Activated CD4-positive, CD25-positive, alpha-beta regulatory T cell treated with anti-CD3 and anti-CD28 coated beads, Interleukin-2, amount 50 U/mL, for 72 hours (primary cell): ENCODE measurements at places on chromosomes 4 and X.
A peak's percentile ranks its signal among the peaks of the same experiment; 100 is the strongest.

- no peak for DNase-seq
Observed at GRCh38 chr4:180380733-180381132, 1862.5 kb upstream of the TENM3 start.

DNA sequence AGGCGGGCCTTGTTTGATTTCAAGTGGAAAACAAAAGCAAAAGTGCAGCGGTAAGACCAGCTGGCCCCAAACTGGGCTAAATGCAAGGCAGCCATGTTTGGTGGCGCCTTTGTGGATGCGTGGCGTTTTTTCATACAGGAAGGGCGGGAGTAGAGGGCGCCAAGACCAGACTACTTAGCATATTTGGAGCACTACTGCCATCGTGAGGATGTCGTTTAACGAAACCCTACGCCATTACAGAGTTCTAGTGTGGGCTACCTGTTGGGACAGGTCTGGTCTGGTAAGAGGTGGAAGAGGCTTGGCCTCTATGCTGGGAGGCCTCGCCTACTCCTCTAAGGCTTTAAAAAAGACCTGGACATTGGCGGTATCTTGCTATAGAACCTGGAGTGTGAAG is 230.7 kb upstream of the STK26 start:
- DNase-seq, result peak; percentile 73

GRCh38 chr4:28001698-28002097 is 1141.1 kb downstream of the STIM2 start:
- no peak for DNase-seq

DNA sequence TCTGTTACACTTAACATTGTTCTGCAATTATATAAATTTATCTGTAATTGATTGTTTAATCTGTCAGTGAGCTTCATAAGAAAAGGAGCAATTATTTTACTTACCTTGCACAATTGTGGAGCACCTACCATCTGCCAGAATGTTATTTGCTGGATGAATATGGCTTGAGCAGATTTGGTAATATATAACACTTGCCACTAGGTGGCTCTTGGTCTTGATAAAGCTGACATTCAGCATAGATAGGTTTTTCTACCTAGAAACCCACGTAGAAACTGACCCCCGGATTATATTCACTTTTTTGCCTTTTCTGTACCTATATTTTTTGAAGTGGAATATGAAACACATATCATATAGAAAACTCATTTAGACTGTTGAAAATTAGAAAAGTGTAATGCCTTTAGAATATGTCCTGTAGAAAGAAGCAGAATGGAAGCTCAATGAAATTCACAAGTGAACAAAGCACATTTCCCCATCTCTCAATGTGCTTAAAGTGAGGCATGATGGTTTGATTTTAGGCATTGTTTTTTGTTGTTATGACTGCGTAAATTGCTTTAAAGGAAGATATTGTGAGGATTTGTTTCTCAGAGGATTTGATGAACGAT is 9.5 kb downstream of the RBPJ start:
- DNase-seq, result no peak

DNA sequence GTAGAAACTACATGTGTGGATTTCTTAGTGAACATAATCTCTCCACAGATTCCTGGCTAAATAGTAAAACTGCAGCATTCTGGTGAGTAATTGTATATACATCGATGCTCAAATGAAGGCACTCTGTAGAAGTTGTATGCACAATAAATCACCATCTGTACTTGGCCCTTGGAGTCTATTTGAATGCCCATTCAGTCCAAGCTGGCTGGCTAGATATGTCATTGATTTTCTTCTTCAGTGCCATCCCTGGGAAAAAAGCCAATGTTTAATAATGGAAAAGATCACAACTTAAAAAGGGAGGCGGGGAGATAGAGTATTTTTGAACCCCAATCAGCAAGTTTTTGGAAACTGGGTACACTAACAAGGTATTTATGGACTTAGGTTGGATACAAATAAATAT is 381.0 kb upstream of the TEX13C start:
- no peak for DNase-seq

GRCh38 chrX:70527053-70527452 is 82.4 kb downstream of the DLG3 start:
- no peak for DNase-seq

DNA sequence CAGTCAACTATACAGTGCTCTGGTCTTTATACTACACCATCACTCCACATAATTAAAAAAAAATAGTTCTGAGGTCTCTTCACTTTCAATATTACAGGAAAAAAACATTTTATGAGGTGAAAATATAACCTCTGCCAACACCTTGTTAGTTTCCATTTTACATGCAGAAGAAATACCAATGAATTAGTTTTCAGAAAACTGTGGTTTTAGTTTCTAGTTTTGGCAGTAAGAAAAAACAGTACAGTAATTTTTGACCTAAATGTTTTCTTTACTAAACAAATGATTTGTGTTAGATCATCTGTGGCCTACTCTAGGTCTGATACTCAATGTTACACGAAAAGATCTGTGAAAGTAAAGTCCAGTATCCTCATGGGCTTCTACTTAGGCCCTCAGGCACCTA is 10.0 kb downstream of the SULT1E1 start:
- no peak for DNase-seq

DNA sequence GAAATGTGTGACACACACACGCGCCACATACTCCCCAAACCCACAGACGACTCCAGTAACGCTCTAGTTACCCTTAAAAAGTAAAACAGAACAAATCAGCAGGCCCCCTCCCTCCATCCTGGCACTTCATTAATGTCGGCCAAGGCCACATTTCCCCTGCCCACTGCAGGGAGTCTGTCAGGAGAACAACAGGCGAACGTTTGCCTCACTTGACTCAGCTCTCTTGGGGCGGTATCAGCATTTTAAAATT is 671 bp upstream of the FHIP1A start:
- DNase-seq, result no peak

GRCh38 chrX:106284431-106285025 is 116.4 kb downstream of the PWWP3B start:
- DNase-seq, result no peak

DNA sequence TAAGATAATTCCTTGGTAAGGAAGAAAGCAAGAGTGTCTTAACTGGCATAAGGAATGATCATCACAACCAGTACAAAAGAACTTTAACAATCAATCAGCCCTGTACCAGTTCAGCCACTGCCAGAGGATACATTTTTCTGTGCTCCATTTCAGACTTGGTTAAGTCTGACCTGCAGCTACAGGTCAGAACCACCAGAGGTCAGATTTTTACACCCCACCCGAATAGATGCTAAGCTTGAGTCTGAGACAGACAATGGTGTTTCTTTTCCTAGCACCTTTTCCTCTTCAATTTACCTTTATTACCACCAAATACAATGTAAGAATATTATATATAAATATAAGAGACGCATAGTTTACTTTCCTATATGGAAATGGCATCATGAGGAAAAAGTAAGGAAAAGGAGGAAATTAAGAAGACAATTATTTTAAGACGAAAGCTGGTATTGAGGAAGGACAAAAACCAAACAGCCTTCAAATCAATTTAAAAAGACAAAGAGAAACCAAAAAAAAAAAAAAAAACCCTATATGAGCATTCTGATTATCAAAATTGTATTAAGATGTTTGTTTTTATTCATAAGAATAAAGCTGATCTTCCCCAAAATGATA is 215.3 kb upstream of the TTC29 start:
- DNase-seq, result no peak

GRCh38 chrX:31516527-31516926 is 444.7 kb upstream of the FTHL17 start:
- no peak for DNase-seq

DNA sequence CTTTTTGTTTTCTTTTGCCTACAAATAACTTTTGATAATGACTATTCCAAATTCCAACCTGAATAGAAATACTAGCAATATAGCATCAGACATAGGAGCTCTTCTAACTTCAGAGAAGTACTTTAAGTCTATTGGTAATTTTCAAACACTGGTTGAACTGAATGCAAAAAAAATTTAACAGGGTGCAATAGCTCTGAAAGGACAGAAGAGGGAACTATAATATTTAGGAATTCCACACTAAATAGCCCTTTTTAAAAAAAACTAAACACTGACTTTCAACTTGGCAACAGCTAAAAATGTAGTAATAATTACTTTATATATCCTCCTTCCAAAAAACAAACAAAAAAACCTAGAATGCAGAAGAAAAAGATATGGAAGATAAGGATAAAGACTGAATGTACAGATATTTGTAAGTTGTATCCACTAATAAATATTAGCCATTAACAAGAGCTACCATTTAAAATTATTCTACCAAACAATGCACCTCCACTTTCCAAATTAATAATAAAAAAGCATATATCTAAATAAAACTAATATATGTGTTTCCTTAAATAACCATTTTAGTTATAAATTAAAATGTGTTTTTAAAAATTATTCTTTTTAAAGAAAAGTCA is 81.4 kb downstream of the FBXW7 start:
- DNase-seq, result no peak

- DNase-seq, result no peak
Observed at GRCh38 chr4:123102897-123103471, 180.6 kb upstream of the NUDT6 start.

- DNase-seq, result no peak
Observed at GRCh38 chr4:64361399-64361740, 47.9 kb downstream of the TECRL start.

DNA sequence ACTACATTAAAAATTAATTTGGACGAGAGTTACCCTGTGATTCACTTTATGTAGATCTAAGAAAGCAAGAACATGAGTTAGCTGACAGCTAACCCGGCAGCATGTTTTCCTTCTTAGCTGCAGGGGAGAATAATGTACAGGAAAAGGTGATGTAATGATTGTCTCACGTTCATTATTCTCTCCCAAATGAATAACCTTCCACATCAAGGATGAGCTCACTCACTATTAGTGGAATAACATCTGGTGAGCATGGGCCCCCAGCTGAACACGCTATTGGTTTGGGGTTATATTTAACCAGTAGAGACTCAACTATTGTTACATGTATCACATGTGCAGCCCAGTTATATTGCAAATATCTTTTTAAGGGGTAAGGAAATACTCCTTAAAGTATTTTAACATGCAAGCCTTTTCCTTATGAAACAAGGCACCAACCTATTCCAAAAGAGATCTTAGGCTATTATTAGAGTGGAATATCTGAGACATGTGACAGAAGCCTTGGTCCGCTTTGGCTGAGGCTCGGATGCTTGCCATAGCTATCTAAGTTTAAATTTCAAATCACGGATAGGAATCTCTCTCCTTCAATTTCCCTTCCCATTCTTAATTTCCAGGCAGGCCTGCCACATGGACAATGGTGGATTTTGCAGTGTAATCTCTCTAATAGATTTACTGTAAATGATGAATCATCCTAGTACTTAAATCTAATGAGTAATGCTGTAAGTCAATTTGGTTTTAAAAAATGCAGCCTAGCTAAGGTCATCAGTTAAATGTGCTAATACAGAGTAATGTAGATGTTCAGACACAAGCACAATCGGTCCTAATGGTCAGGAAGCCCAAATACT is 99.0 kb upstream of the OTUD4 start:
- DNase-seq, result no peak

- DNase-seq, result no peak
Observed at GRCh38 chrX:85052636-85053343, 49.1 kb downstream of the APOOL start.

- no peak for DNase-seq
Observed at GRCh38 chr4:164313853-164314252, 440.1 kb upstream of the SMIM31 start.

- peak; percentile 35 for DNase-seq
Observed at GRCh38 chr4:174521800-174522182, 497 bp downstream of the HPGD start.

DNA sequence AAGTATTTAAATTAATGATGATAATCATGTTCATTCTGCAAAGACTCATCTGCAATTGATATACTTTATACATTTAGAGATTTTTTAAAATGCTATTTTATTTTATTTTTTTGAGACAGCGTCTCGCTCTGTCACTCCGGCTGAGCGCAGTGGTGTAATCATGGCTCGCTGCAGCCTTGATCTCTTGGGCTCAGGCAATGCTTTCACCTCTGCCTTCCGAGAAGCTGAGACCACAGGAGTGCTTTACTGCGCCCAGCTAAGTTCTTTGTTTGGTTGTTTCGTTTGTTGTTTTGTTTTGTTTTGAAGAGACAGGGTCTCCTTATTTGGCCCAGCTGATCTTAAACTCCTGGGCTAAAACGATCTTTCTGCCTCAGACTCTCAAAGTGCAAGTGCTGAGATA is 1541.0 kb downstream of the PCDH7 start:
- no peak for DNase-seq

- no peak for DNase-seq
Observed at GRCh38 chrX:37746218-37746941, 33.5 kb upstream of the CYBB start.

- DNase-seq, result no peak
Observed at GRCh38 chrX:64195862-64196261, 9.6 kb downstream of the AMER1 start.

- no peak for DNase-seq
Observed at GRCh38 chr4:76061982-76062381, 12.5 kb upstream of the ART3 start.

DNA sequence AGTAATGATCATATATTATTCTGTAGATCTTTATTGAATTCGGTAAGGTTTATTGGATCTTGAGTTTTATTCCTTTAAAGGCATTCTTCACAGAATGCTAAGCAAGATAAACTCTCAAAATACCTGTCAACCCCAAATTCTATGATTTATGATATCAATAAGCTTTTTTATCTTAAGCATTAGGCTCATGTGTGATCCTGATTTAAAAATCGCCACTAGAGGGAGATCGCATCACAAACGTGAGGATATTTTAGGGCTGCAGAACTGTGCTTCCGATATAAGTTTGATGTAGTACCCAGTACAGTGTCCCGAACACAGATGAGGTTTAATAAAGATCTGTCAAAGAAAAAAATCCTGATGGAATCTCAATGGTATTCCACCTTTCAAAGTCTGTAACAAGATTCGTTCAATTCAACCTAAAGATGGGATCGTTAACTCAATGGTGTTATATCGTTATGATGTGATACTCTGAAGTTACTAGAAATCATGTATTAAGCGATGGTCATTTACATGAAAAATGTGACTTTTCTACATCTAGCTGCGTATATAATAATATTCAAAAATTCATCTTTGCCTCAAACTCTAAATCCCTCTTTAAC is 169.0 kb downstream of the CORIN start:
- DNase-seq, result no peak

- DNase-seq, result no peak
Observed at GRCh38 chr4:148514581-148514980, 72.4 kb upstream of the NR3C2 start.

DNA sequence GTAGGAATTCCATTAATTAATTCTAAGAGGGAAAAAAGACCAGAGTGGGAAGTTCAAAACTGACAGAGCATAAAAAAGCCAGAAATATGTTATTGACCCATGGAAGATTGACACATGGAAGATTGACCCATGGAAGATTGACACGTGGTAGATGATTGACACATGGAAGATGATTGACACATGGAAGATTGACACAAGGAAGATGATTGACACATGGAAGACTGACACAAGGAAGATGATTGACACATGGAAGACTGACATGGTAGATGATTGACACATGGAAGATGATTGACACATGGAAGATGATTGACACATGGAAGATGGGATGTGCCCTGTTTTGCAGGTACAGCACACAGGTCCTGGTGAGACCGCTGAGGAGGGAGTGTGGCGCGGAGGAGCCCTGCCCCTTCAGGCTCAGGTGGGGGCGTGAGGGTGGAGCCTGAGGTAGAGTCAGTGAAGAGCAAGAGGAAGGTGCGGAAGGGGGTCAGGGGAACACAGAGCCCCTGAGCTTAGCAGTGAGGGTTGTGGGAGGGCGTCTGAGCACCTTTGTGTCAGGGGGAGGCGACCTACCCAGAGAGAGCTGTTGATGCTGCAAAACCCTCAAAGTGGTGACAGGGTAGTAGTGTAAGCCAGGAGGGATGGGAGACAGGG is 15.8 kb upstream of the PDE6B start:
- no peak for DNase-seq

- no peak for DNase-seq
Observed at GRCh38 chrX:29040160-29040559, 452.9 kb downstream of the IL1RAPL1 start.
